Stimulated activated naive B cell treated with anti-CD40 and anti-IgM and Interleukin-4, amounts not matched to agents 10 μg/mL and 1 μg/mL and 100 μg/mL, for 72 hours (primary cell): ENCODE measurements at places on chromosomes 1 and 21.

DNA sequence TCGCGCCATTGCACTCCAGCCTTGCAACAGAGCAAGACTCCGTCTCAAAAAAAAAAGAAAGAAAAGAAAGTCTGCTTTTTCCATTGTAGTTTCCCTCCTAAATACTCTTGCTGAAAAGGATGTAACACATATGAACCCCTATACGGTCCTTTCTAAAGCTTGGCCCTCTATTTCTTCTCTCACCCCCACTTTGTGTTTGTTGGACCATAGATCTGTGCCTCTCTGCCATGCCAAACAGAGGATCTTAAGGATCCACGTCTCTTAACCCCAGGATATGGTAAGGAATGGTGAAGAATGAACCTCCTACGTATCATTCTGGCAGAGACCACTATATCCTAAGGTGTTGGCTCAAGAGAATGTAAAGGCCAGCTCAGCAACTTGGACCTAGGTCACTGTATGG lies 18.7 kb upstream of the LAX1 start:
- no peak for DNase-seq

DNA sequence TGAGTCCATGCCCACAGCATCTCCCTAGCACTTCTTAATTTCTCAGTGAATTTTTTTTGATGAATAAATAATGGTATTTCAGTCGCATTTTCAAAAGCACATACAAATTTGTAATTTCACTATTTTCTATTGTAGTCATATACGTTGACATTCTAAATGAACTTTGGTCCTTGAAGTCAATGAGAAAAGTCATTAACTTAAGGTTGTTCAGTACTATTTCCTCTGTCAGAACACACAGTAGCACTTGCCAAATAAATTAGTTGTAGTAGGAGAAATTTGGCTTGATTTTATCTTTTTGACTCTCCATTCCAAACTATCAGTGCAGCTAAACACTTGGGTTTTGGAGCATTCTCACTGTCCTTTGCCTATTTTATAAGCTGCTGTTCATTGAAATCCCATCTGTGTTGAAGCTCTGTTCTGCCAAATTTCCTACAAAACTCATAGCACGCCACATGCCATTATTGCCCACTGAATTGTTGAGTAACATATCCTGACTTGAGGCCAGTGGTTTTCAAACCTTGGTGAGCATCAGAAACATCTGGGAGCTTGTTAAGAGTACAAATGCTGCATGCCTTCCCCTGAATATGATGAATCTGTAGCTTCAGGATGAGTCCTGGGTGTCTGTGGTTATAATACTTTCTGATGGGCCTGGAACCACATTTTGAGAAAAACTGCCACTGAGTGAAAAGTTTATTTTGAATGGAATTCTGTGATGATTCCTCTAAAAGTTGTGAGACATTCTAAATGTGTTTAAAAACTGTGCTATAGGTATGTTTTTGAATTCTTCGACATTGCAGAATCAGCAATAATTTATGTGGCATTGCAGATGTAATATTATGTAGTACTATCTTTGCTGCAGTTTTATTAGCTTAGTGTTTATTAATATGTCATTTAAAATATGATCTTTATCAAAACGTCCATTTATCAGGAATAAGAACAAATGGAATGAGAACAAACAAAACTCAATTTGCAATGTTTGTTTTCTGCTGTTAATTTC lies 78.9 kb downstream of the DNM3 start:
- no peak for DNase-seq

DNA sequence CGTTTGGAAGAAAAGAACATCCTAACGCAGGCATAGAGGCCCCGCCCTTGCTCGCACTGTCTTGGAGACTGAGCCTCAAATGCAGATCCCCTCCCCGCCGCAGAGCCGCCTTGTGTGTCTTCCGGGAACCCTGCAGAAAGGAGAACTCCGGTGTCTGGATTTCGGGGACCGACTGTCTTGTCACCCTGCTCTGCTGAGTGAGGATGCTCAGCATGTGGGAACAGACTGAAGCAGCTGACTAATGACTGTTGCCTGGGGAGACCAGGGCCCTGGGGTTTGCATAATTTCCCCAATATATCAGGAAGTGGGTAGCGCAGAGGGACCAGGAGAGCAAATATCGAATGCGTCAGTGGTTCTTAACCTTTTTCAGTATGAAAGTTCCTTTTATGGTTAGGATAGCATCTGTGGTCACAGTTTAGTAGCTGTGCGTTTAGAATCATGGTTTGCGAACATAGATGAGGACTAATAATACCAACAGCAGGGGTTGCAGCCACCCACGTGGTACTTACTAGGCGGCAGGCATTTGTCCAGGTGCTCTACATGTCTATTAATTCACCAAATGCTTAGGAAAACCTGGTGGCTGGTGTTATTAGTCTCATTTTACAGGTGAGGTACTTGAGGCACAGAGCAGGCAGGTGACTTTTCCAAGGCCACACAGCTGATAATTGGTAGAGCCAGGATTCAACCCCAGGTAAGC lies 14.3 kb downstream of the GPR137B start:
- peak; percentile 83 for DNase-seq

DNA sequence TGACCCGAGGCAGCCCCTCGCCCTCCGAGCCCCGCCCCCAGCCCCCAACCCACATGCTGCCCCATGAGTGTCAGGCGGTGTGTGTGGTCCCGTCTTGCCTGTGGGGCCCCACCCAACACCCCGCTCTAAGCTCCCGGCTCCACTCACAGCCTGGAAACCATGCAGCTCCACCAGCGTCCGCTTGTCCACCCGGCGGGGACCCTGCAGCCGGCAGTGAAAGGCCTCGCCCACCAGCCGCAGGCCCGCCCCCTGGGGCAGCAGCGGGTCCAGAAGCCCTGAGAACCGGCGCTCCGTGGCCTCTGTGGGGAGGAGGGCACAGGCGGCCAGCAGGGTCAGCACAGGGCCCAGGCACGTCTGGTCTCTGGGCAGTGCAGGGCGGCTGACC lies 2.7 kb downstream of the C1QTNF12 start:
- DNase-seq: no peak

- no peak for DNase-seq
Measured at GRCh38 chr1:217892750-217893149, 261.6 kb downstream of the SPATA17 start.

GRCh38 chr21:32529679-32530078 lies 55.6 kb downstream of the TCP10L start:
- DNase-seq: no peak

DNA sequence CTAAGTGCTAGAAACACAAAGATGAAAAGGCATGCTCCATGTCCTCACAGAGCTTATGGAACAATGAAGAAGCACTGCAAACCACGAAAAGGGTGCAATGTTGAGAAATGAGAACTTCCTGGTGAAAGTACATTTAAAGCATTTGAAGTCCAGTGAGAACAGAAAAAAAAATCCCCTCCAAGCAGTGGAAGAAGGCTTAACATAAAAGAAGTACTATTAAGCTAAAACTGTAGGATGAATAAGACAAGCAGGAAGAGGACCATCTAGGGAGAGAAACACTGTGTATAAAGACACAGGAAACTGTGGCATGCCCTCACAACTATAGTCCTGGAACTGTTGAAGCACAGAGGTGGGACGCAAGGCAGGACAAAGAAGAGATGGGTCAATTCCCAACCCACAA lies 10.0 kb downstream of the TP53BP2 start:
- DNase-seq: no peak

GRCh38 chr1:109249654-109250401 lies 489 bp downstream of the CELSR2 start:
- DNase-seq: no peak

GRCh38 chr1:83512373-83513193 lies 486.3 kb downstream of the TTLL7 start:
- DNase-seq: no peak

- DNase-seq: no peak
Measured at GRCh38 chr1:176719447-176719846, 256.5 kb downstream of the PAPPA2 start.

DNA sequence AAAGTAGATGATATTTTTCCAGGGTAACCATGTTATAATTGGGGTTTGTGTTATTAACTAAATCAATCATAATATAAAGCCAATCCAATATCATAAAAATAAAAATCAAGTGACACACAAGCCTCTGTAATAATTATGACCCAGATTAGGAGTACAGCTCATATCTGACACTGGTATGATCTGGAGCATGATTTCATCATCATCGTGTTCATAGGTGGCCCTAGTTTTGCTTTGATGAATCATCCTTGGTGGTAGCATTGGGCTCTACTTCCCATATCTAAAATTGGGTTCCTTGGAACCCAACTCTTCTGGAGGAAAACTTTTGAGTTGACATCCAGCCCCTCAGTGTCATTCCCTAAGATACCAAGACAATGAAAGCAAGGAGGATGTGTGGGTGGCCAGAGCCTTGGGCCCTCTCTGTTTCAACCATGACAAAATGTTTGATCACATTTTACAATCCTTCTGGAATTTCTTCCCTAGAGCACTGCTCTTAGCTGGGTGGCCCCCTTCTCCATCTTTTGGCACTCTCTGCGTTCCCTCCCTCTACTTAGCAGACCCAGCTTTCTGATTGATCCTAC lies 37.0 kb upstream of the ENAH start:
- DNase-seq: no peak

DNA sequence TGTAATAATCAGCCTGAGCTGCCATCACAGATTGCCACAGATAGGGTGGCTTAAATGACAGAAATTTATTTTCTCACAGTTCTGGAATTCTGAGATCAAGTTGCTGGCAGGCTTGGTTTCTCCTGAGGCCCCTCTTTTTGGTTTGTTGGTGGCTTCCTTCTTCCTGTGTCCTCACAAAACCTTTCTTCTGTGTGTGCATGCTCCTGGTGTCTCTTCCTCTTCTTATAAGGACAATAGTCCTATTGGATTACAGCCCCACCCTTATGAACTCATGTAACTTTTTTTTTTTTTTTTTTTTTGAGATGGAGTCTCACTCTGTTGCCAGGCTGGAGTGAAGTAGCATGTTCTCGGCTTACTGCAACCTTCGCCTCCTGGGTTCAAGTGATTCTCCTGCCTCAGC lies 41.0 kb upstream of the F3 start:
- no peak for DNase-seq

DNA sequence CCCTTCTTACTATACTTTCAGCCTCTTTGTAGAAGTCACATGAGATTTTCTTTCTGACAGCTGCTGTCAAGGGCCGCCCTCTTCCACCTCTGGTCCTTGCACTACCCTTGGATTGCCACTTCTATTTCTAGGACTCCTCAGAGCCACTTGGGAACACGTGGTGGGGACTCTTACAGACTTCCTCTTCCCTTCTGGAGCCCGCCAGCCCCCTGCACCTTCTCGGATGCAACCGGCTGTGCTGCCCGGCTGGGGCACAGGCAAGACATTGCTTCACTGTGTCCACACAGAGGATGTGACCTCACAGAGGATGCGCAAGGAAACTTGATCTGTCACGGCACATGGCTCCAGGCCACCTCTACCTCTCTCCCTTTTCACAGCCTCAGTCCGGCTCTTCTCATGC lies 2.4 kb upstream of the IKBKE start:
- DNase-seq: peak; percentile 38

- no peak for DNase-seq
Measured at GRCh38 chr1:243837907-243838535, 12.0 kb downstream of the AKT3 start.
